A549 treated with dexamethasone at 1 μM for 4 hours (cell line): ENCODE measurements at places on chromosomes 3 and 15. TPM values are rescaled to one million over a fixed set of nuclear protein-coding genes. Genes with fewer than 3 reads are reported as not detected.

The ZWILCH gene
- 31.4 to 40.0 TPM (median 34.2 TPM) in 5 replicates for total RNA-seq

The B3GALNT1 gene
- total RNA-seq: 0.06 to 0.27 TPM (median 0.22 TPM) in 5 replicates

The BCHE gene
- total RNA-seq: 0.69 to 1.3 TPM (median 0.94 TPM) in 5 replicates

The SQOR gene
- 69.7 to 78.6 TPM (median 74.4 TPM) in 5 replicates for total RNA-seq

The CPNE9 gene
- total RNA-seq: 0.05 to 0.25 TPM (median 0.14 TPM) in 4 of 5 replicates, not detected in the other

The C3orf38 gene
- 18.6 to 20.9 TPM (median 20.5 TPM) in 5 replicates for total RNA-seq

The ACAN gene
- 0.82 to 1.2 TPM (median 1.2 TPM) in 5 replicates for total RNA-seq

The GOLGA6A gene
- 0.02 to 0.32 TPM (median 0.19 TPM) in 5 replicates for total RNA-seq

The SLC22A13 gene
- total RNA-seq: 0.07 to 0.09 TPM (median 0.08 TPM) in 4 of 5 replicates, not detected in the other
